Stimulated activated CD4-positive, alpha-beta T cell treated with anti-CD3 and anti-CD28 coated beads, Interleukin-4, amount 100 ng/mL, for 1 hour (primary cell): ENCODE measurements at places on chromosomes 16 and 17.

DNA sequence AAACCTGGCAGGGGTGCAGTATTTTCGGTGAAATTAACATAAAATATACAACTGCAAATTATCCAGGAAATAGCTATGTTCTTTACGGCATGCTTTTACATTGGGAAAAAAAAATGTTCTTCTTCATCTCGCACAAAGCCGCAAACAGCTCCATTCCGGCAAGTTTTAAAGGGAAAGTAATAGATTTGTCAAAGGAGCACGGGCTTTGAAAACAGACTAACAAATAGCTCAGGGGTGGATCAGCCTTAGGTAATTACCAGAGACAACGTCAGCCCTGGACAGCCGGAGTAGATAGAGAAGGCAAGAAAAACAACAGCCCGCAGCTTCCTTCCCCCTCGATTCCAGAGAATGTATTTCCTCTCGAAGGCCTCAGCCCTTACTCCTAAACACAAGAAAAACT is 222.5 kb downstream of the C16orf78 start:
- DNase-seq = no peak

- no peak for DNase-seq
These were observed 804.3 kb downstream of the CDH11 start for GRCh38 chr16:64317601-64318000.

DNA sequence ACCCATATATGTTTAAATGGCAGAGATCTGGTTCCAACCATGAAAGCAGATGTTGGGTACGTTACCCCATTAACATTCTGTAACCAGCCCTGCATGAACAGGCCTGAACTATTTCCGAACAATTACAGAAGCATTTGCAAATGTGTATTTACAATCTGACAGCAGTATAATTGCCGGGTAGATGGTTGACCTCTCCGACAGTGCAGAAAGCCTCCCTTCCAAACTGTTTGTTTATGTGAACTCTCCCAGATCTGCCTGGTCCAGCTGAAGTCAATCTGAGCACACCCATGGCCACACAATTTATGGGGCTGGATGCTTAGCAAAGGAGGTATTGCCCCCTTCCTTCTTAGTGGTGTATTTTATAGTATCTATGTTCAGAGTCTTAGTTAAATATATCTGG is 21.8 kb downstream of the NUDT7 start:
- no peak for DNase-seq

DNA sequence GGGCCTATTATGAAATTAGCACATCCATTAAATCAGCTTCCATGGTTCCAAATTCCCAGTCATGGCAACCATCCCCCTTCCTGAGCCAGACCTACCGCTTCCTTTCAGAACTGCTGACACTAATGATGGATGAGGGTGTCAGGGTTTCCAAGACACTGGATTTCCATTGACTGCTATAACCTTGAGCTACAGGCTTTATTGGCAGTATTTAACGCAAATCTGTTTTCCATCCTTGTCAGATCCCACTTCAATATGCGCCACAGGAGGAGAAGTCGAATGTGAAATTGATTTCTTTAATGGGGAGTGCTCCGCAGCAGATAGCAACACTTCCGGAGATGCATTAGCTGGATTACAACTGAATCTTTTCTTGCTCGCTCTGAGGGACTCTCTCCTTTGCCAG is 197.1 kb downstream of the HS3ST4 start:
- DNase-seq = no peak

GRCh38 chr16:67429053-67429798 is 1.7 kb upstream of the HSD11B2 start:
- no peak for DNase-seq

GRCh38 chr17:82000803-82001570 is 21.7 kb downstream of the CENPX start:
- DNase-seq = no peak

DNA sequence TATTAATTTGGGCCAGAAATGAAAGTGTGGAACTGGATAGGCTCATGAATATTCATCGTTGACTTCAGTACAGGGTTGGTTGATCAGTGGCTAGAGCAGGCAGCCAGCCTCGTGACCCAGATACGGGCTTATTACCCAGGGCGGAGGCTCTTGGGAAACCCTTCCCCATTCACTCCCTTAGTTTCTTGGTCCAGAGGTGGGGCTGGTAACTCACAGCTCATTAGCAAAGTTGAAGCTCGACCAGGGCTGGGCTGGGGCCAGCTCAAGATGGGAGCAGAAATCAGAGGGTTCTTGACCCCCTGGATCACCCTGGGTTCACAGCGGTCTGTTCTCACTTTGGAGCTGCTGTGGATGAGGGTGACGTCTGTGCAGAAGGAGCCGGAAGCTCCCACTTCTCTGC is 44.6 kb upstream of the GSE1 start:
- DNase-seq = no peak

- DNase-seq = peak; percentile 58
These were observed 9.3 kb downstream of the RIPOR1 start for GRCh38 chr16:67537636-67538591.

- DNase-seq = no peak
These were observed 39.3 kb downstream of the ENGASE start for GRCh38 chr17:79113699-79114457.

GRCh38 chr17:64063766-64064224 is 43.4 kb upstream of the ICAM2 start:
- DNase-seq = peak; percentile 64

DNA sequence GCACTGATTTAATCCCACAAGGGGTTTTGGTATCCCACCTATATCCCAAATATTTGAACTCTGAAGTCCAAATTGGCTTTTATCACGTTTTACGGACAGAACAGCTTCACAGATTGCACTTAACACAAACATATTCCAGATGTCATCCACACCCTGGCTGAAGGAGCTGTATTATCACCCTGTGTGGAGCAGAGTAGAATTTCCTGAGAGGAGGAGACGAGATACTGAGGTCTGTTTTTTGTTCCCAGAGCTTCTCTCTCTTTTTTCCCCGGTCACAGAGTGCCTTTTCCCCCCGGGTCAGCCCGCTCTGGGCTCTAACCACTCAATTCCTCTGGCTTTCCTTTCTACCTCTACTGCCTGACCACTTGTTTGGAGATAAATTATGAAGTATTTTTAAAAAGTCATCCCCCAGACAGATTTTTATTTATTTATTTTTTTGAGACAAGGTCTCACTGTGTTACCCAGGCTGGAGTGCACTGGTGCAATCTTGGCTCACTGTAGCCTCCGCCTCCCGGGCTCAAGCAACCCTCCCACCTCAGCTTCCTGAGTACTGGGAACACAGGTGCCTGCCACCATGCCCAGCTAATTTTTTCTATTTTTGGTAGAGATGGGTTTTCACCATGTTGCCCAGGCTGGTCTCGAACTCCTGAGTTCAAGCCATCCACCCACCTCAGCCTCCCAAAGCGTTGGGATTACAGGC is 30.7 kb downstream of the DNAH2 start:
- DNase-seq = no peak

- no peak for DNase-seq
These were observed 191.5 kb downstream of the SEC14L1 start for GRCh38 chr17:77332034-77332971.

DNA sequence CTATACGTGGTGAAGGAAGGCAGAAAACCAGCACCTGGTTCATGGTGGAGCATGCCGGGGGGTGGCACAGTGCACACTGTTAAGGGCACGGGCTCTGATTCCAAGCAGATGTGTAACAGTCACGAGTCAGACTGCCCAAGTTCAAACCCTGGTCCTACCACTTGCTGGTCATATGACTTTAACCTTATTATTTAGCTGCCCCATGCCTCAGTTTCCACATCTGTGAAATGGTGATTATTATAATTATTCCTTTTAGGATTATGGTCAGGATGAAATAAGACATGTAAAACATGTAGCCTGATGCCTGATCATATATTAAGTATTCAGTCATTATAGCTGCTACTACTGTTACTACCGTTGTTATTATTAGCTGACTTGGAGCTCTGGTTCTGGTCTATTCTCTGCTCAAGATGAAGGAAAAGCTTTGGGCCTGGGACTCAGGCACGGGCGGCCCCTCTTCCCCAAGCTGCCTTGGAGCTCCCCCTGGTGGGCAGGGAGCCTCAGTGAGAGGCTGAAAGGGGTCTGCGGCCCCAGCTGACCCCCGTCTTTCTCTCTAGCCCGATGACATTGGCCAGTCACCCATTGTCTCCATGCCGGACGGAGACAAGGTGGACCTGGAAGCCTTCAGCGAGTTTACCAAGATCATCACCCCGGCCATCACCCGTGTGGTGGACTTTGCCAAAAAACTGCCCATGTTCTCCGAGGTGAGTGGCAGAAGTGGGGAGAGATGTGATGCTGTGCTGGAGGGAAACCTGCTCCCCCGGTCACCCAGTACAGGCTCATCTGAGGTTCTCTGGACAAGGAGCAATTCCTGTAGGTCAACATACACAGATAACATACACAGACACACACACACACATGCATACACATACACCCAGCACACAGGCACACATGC is 14.0 kb downstream of the NR1D1 start:
- DNase-seq = peak; percentile 74

DNA sequence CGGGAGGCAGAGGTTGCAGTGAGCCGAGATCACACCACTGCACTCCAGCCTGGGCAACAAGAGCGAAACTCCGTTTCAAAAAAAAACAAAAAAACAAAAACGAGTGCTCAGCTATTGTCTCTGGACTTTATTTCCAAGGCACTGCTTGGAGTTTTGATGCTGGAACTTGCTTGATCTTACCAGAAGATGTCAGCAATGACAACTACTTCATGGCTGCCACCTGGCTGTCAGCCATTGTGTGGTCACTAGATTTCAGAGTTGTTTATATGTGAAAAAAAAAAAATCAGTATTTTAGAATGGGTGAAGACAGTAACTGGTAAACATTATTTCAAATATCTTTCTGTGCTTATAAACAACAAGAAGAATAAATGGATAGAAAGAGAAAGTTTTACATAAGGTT is 26.3 kb upstream of the OR4D1 start:
- DNase-seq = no peak

- no peak for DNase-seq
These were observed 75.0 kb downstream of the GPRC5B start for GRCh38 chr16:19809693-19810092.

GRCh38 chr16:4298761-4299522 is 16.9 kb upstream of the GLIS2 start:
- no peak for DNase-seq

DNA sequence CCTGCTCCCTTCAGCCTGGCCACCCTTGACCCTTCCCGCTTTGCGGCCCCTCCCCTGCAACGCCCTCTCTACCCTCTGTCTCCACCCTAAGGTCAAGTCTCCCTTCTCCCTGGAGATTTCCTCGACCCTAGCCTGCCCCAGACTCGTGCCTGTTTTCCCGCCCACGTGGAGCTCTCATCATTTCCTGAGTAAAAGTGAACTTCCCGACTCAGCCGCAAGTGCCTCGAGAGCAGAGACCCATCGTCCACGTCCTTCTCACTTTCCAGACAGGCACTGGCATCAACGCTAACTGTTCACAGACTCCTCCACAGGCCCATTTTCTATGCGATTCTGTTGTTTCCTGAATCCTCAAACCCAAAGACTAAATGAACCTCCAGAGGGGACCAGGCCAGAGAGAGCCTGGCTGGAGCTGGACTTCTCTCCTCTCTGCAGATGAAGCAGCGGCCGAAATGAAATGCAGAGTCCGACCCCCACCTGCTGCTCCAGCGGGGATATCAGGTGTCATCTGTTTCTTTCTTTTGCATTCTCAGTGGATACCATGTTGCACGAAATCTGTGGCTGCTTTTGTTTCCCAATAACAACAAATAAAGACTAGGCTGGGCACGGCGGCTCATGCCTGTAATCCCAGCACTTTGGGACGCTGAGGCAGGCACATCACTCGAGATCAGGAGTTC is 52.5 kb downstream of the RTN4RL1 start:
- no peak for DNase-seq

GRCh38 chr16:67534431-67534830 is 5.8 kb downstream of the RIPOR1 start:
- DNase-seq = no peak

- DNase-seq = no peak
These were observed 21.0 kb upstream of the MTMR4 start for GRCh38 chr17:58535431-58535830.

DNA sequence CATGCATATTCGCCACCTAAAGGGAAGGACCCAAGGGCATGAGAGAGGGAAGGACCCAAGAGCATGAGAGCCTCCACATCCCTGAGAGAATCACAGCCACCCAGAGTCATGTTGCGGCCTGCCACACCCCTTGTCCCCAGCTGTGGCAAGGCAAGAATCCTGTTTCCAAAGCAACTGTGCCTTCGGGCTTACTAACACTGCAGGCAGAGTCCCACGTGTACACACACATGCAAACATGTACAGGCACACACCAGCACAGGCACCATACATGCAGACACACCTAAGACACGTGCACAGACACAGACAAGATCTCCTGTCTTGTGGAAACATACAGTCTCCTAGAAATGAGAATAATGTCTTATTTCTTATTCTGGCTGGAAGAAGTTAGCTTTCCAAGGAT is 92.4 kb upstream of the CDYL2 start:
- DNase-seq = no peak

DNA sequence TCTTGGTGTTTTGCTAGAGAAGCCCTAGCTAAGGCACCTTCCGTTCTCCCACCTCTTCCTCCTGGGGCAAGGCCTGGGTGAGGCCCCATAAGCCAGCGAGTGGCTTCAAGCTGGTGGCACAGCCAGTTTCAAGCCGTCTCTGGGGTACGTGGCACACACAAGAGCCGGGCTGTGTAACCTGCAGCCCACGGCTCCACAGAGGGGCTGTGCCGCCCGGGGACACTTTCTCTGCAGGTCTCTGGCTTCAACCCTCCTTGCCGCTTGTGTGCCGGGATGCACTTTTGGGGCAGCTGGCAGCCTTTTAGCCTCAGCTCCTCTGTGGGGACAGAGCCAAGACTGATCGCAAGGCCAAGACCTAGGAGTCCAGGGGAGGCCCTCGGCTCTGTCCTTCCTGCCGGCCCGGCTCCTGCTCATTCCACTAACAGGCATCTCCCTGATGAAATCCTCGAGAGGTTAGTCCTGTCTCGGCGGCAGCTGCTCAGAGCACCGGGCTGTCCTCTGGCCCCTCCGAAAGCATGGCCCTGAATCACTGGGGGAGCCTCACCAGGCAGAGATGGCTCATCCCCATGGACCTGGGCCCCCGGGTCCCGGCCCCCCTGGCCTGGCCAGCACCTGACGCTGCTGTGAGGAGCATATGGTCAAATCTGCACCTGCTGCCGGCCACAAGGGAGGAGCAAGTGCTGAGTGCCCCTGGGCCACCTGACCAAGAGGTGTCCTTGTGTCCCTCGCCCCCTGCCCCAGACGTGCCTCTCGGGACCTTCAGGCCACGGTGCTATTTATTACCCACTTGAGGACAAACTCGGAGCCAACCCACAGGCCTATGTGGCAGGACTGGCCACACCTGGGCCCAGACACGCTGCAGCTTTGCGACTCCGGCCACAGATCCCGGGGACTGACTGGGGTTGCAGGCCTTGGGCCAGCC is 98.5 kb downstream of the METRNL start:
- no peak for DNase-seq

GRCh38 chr16:56866955-56867830 is 2.2 kb downstream of the SLC12A3 start:
- peak; percentile 16 for DNase-seq

DNA sequence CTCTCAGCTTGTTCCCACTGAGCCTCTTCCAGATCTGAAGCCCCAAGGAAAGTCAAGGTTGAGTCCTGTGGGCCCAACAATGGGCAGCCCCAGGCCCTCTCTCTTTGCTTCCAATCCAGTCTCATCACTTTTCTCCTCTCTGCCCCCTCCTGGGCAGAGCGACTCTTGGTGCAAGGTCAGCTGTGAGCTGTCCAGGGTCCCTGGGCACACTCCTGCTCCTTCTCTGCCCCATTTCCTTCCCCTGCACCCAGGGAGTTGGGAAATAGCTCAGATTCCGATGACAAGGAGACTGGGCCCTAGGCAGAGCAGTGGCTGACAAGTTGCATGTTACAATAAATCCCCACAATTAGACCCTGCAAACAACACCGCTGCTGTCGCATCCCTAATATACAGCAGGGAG is 16.1 kb upstream of the CRHR1 start:
- no peak for DNase-seq

- peak; percentile 55 for DNase-seq
These were observed 997 bp downstream of the ACADVL start for GRCh38 chr17:7220593-7221277.
